ENCODE measurements at places on chromosomes 5 and 9.
A peak's percentile ranks its signal among the peaks of the same experiment; 100 is the strongest.

GRCh38 chr5:91383956-91384300, 811 bp upstream of the ARRDC3 start:
- DNase-seq, result no peak

DNA sequence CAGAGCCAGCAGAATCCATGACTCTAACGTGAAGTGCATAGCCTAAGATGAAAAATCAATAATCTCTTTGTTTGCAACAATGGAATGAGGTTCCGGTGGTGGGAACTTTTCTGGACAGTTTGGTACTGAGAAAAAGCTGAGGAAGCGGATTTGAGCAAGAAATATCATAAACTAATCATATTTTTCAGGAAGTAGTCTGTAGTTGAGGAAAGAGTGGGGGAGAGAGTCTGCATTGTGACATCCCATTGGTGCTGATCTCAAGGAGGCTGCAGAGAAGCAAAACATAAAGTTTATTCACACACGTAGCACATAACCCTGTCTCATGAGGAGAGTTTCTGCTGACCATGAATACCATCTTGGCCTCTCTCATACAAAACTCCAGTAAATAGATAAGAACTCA, 15.8 kb upstream of the FCHO2 start:
- no peak for DNase-seq

DNA sequence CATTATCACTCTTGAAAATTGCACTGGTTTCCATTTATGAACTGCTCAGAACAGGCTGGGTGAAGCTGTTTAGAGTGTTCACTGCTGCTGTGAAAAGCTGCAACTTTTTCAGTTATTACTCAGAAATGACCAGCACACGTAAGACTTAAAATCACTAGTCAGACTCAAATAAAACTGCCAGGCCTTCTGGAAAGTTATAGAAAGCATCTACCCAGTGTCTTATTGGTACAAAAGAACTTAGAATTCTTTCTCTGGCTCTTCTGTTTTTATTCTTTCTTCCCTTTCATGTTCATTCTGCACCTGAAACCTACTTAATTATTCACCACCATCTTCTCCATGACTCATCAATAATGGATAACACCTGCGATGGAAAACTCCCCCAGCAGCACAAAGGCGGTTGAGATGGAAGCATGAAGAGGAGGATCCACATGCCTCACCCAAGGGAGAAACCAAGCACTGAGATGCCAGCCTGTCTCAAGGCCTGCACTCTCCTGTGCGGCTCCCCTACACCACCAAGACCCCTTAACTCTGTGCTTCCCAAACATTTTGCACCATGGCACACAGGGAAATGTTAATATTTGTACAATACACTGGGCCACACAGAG, 171.9 kb downstream of the ENTREP1 start:
- DNase-seq, result no peak

DNA sequence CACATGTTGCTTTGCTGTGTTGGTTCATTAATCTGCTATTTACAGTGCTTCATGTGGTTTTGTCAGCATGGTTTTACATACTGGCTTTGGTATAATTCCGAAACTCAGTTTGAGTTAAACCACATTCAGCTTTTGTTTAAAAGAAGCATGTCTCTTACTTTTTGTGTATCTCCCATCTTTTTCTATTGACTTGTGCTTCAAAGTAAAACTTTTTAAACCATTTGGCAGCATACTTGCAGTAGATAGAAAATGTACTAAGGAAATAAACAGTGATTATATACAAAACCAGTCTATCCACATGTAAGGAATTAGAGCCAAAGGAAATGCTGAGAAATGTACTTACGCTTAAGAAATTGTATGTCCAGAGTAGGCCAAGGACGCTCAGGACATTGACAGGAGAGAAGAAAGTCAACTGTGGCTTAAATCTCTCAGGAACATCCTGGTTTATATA, 286.9 kb downstream of the ARHGEF28 start:
- no peak for DNase-seq

- no peak for DNase-seq
Measured at GRCh38 chr5:153520952-153521351, 30.5 kb downstream of the GRIA1 start.

DNA sequence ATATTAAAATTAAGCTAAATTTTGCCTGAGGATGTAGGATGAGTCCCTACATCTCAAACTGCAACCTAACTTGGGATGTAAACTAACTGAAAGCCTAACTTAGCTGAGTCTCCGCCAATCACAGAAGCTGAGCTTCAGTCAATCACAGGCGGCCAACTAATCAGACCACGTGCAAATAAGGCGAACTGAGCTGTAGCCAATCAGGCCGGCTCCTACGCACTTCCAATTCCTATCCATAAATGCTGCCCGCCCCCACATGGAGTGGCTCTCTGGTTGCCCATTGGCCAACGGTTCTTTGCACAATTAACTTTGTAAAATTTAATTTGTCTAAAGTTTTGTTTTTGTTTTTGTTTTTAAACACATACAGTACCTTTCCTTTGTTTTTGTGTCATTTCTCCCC, 13.9 kb upstream of the GPX8 start:
- no peak for DNase-seq

DNA sequence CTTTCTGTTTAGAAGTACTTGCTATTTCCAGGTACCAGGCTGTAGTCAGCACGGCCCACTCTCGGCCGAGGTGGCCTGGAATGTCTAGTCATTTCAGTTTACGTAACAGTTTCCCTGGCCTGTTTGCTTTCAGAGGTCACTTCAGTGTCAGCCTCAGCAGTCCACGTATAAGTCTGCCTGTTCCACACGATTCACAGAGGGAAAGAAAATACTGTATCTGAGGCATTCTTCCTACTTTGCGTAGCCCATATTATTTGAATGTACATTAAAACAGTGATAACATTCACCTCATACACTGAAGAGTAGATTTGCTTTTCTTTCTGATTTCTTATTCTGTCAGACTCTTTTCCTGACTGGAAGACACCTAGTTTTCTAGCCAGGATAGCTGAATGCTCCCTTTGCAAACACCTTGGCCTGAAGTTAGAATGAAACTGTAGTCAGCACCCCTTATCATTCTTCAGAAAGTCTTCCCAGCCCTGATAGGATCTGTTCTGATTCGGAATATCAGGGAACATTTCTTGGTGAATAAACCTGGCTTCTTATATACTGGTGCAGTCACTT, 140.9 kb downstream of the AOPEP start:
- no peak for DNase-seq

- DNase-seq, result no peak
Measured at GRCh38 chr9:83509402-83509801, 28.8 kb downstream of the FRMD3 start.

DNA sequence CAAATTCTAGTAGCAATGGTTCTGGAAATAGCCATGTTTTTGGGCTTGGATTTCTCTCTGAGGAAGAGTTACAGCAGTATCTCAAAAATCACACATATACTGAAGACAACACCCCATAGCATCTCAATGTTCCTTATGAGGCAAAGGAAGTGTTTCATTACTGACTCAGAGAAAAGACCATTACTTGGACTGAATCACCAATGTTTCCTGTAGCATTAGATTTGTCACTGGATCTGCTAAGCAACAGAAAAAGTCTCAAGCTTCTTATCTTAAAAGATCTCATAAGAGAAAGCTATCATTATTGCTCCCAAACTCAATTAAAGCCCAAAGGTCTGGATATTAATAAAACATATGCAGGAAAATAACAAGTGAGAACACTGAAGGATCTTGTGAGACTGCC, 272.4 kb downstream of the ADAMTS6 start:
- DNase-seq, result no peak

GRCh38 chr9:115024925-115025535, 92.9 kb downstream of the TNC start:
- DNase-seq, result no peak

DNA sequence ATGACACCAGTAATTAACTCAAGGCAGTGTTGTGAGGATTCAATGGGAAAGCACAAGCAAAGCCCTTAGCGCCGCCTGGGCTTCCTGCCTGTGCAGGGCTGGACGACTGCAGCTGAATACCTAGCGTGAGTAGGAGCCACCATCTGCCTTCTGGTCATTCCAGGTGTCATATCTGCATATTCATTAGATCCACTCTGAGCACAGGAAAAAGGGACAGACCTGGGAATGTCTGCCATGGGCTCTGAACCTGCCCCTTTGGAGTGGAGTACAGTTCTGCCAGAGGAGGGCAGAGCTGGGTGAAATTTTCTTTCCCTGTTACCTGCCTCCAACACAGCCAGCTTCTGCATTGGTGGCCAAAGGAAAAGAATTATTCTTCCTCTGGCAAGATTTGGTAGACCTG, 298.8 kb downstream of the NSG2 start:
- DNase-seq, result no peak

DNA sequence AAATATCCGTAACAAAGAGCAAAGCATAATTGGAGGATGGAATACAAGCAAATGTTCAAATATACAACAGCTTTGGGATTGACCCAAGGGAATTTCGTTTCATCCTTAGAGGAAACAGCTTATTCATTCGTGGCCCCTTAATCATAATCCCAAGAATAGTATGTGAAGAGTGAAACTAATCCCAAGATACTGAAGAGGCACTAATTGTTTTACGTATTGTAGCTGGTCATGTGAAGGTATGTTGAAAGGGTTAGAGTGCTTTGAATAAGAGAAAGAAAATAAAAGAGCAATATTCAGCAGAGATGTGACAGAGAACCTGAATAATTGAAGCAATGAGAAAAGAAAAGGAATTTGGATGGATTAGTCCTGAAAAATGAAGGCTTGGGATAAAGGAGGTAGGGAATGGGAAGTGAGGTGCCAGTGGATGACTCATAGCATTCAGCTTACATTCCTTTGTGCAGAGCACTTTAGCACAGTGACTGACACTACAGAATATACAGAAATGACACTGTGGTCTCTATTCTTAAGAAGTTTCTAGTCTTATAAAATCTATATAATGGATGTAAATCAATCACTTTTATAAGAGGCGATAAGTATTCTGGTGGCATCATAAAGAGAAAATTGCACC, 221.9 kb downstream of the TLR4 start:
- no peak for DNase-seq

GRCh38 chr5:79269733-79270166, 33.8 kb downstream of the JMY start:
- DNase-seq, result no peak

- no peak for DNase-seq
Measured at GRCh38 chr5:37323607-37324006, 47.3 kb downstream of the NUP155 start.

GRCh38 chr9:20464242-20464641, 158.1 kb downstream of the MLLT3 start:
- no peak for DNase-seq

- DNase-seq, result peak; percentile 92
Measured at GRCh38 chr9:128124873-128125579, 2.5 kb downstream of the PTGES2 start.

DNA sequence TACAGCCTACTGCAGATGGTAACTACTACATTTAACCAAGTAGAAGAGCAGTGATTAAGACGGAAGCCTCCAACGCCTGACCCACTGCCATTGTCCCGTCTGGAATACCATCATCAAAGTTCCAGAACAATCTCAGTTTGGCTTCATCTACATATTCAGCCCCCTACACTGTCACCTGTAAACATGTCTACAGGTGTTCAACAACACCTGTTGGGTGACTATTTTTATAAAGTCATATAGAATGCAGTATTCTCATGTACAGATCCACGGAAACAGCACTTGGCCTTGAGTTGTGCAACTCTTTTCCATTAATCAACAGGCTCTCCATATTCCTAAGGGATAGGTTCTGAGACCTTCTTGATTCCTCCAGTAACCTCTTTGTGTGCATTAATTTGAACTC, 53.3 kb upstream of the AGXT2 start:
- DNase-seq, result no peak

DNA sequence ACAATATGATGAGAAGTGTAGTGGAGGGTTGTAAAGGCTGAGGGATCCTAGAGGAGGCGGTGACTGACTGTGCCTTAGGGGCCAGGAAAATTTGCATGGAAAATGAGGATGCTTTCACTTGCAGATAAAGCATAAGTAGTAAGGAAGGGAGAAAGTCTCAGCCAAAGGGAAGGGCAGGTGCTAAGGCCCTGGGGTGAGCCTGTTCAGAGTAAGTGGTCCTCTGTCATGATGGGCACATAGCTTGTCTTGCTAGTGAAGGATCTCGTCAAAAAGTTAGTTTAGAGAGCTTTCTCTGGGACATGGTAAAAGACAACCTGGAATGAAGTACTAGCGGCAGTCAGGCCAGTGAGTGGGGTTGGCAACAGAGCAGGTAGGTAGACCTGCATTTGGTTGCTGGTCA, 75.4 kb upstream of the CPLX2 start:
- no peak for DNase-seq

DNA sequence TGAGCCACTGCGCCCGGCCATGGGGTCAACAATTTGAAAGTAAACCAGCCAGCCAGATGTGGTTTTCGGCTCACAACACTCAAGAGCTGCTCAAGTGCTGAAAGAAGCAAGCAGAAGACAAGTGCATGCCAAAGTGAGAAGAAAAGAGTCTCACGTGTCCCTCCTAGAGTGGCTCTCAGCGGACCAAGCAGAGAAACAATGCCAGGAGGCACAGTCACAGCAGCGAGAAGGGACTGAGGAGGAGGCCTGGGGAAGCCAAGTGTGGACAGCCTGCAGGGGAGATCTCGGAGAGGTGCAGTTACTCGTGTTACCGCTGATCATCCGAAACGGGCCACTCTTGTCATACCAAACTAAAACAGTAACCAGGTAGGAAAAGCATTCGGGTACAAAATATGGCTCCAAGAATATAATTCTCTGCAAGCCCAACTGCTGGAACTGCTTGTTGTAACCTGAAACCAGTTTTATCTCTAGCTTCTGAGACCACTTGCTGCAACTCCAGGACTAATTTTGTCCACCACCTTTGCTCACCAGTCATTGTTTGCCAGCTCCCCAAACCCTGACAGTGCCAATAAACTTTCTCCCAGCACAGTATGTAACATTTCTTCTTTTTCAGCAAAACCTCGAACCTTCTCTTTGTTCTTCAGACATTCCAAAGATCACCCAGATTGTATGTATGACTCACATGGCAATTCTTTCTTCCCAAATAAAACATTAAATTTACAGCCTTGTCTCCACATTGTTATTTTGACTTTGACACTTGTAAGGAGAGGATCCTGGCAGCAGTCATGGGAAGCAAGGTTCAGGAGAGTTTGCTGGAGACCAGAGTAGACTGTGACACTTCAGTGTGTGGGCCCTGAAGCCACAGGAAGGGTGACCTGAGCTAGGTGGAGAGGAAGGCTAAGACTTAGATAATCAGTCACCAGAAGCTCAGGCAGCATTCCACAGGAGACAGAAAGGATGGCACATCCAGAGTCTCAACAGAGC, 6.3 kb downstream of the SLC35D2 start:
- DNase-seq, result no peak

GRCh38 chr5:168408561-168409305, 77.5 kb upstream of the RARS1 start:
- no peak for DNase-seq

GRCh38 chr5:150513375-150514309, 5.7 kb downstream of the NDST1 start:
- peak; percentile 54 for DNase-seq
